ENCODE measurements at places on chromosomes 7 and 10.

DNA sequence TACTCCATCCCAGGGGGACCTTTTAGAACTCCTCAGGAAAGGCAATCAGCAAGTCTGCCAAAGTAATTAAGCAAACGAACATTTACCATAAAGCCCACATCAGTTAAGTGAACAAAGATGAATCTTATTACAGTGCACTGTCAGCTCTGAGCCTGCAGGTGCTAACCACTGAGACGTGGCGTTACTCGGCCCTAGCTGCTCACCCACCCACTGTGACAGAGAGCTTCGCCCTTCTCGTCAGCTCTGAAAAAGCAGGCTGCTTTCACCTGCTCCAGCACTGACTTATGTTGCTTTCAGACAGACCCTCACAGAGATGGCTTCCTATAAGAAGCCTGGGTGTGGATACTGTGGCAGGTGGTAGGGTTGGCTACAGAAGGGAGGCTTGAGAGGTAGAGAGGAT lies 57.7 kb upstream of the KCNIP2 start:
- DNase-seq: no peak

GRCh38 chr10:105188737-105189462 lies 547.8 kb downstream of the SORCS3 start:
- peak; percentile 91 for DNase-seq

DNA sequence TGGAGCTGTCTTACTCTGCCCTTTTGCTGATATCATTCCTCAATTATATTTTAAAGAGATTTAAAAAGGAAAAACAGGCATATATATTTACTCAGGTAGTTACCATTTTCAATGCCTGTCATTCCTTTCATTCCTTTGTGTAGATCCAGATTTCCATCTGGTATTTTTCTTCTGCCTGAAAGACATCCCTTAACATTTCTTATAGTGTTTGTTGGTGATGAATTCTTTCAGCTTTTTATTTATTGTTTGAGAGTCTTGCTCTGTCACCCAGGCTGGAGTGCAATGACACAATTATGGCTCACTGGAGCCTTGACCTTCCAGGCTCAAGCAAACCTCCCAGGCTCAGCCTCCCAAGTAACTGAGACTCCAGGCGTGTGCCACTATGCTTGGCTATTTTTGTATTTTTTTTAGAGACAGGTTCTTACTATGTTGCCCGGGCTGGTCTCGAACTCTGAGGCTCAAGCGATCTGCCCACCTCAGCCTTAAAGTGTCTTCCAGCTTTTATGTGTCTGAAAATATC lies 5.6 kb upstream of the POM121 start:
- DNase-seq: no peak

DNA sequence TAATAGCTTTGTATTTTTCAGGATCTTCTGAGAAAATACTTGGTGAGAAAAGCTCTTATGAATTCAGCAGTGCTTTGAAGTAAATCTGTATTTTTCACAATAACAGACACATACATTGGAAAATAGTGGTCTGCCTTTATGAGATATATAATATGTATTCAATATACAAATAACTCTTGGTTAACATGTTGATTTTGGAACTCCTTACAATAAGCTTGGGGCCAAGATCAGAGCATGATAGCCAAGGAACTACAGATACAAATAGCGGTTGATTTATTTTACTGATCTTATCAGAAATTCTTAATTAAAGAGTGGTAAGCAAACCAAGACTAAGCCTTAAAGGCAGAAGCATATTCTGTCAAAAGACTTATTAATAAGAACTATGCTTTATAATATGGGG lies 24.5 kb upstream of the NXPH1 start:
- no peak for DNase-seq

- DNase-seq: no peak
Measured at GRCh38 chr10:17061418-17061817, 68.2 kb downstream of the CUBN start.

- no peak for DNase-seq
Measured at GRCh38 chr7:166338-167060, 25.9 kb upstream of the FAM20C start.

DNA sequence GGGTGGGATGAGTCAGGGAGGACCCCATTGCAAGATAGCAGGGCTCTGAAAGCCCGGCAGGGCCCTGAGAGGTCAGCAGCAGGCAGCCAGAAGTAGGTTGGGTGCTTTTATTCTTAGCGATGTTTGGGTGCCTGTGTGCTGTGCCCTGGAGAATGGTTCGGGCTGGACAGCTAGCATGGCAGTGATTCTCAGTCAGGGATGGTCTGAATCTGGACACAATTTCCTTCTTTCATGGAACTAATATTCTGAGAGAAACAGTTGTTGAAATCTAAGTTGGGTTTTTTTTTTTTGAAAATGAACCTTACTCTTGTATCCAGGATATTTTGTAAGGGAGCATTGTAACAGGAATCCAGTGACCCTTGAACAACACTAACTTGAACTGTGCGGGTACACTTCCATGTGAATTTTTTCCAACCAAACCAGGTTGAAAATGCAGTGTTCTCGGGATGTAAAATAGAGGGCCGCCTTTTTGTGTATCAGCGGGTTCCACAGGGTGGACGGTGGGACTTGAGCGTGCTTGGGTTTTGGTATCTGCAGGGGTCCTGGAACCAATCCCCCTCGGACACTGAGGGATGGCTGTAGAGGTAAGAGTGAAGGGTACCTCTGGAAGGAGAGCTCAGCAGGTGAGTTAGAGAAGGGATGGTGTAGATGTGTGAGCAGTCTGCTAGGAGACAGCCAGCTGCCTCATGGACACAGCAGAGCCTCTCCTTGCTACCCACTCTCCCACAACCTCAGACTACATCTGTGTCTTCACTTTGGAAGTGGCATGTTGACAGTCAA lies 12.5 kb downstream of the CCNY start:
- no peak for DNase-seq

GRCh38 chr10:113329121-113329596 lies 223.7 kb upstream of the HABP2 start:
- peak; percentile 76 for DNase-seq

- no peak for DNase-seq
Measured at GRCh38 chr10:89750441-89750840, 49.1 kb downstream of the KIF20B start.

- no peak for DNase-seq
Measured at GRCh38 chr7:2355705-2356008, 1.0 kb downstream of the EIF3B start.

DNA sequence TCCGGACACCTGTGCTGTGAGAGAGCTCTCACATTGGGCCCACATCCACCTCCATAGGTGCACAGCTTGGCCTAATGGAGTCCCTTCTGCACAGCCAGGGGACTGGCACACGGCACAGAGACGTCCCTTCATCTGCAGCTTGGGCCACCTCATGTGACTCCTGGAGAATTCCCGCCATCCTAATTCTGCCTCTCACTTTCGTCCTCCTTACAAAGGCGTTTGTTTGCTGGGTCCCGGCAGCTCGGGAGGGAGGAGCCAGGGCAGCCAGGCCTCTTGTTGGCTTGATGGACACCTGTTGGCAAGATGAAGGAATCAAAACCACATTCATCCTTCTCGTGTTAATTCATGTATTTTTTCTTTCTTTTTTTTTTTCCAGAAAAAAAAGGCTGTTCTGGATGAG lies 30.7 kb upstream of the TTYH3 start:
- no peak for DNase-seq

- no peak for DNase-seq
Measured at GRCh38 chr10:11725912-11726311, 16.3 kb upstream of the ECHDC3 start.

GRCh38 chr7:28625432-28625831 lies 213.1 kb downstream of the CREB5 start:
- DNase-seq: no peak

- DNase-seq: no peak
Measured at GRCh38 chr10:88127269-88127668, 263.8 kb downstream of the PTEN start.

DNA sequence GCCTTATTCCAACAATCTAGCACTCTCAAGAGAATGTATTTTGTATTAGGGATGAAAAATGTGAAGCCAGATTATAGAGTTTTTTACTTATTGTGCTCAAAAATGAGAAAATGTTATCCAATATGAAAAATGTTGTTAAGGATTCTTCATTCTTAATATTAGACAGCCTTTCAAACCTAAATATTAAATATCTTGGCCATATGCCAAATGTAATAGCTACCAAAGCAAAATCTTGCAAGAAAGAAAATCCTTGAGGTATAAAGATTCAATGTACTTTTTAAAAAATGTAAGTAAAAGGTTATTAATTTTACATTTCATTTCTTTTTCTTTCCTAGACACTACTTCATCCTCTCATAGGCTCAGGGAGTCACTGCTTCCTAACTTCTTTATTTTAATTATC lies 33.4 kb downstream of the MET start:
- DNase-seq: no peak

DNA sequence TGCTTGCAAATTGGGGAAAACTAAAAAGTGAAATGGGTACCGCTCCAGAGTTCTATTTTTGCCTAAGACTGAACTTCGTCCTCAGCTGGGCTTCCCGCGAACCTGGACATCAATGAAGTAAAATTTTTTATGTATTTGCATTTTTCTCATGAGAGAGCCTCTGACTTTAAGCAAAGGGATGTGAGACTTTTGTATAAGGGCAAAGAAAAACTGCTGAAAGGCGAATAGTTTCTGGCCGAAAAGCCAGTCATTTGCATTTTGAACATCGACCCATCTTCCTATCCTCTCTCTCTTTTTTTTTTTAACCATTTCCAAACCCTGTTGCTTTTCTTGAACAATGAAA lies 573 bp downstream of the PMPCB start:
- DNase-seq: no peak

- no peak for DNase-seq
Measured at GRCh38 chr7:55140941-55141278, 122.1 kb downstream of the EGFR start.

DNA sequence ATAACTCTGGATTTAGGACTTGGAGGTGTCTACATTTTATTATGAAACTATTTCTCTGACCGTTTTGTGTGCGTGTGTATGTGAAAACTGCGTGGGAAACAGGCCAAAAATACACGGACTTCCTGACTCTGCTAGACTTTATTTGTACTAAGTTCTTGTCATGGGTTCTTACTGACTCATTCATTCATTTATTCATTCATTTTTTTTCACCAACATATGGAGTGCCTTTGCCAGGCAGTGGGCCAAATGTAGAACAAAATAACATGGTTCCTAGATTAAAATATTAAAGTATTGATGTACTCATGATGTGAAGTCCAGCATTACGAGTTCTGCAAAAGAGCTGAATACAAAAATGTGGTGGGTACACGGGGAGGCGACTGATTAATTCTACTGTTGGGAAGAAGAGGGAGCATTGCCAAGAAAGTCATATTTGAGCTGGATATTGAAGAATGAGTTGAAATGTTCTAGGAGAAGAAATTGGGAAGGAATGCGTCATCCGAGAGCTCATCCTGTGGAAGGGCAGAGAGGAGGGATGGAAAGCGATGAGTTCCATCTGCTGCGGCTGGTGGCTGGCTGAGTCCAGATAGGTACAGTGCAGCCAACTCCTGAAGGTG lies 24.6 kb downstream of the CACNB2 start:
- no peak for DNase-seq

DNA sequence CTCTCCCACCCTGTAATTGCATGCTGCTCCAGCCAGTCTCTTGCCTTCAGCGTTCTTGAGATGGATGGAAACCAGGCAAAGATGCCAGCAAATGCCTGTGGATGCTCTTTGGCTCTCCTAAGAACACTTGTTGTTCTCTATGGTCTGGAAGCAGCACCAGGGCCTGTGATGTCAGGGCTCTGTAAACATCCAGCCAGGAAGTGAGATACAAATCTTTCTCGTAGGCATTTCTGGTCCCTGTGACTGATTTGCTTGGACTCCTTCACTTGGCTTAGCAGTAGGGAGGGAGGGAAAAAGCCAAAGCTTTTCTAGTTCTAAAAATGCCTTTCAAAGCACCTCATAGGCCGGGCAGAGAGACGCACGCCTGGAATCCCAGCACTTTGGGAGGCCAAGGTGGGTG lies 201.3 kb downstream of the REEP3 start:
- DNase-seq: no peak

DNA sequence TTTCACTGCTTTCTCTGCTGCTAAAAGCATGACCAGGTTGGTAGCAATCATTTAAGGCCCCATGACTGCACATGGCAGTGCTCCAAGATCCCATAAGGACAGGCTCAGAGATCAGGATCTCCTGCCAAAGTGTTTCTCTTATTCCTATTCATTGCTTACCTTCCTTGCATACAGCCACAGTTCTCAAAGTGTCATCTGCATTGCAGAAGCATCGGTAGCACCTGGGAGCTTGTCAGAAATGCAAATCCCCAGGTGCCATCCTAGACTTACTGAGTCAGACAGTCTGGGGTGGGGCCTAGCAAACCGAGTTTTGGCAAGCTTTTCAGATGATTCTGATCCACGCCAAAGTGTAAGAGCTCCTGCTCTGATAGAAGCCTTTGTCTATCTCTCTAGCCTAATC lies 489.0 kb upstream of the AUTS2 start:
- DNase-seq: no peak

GRCh38 chr10:72260976-72261783 lies 12.5 kb upstream of the DDIT4 start:
- DNase-seq: peak; percentile 45

GRCh38 chr7:136741941-136742340 lies 126.5 kb upstream of the CHRM2 start:
- DNase-seq: no peak

GRCh38 chr10:1932692-1933094 lies 195.4 kb upstream of the ADARB2 start:
- DNase-seq: no peak

- no peak for DNase-seq
Measured at GRCh38 chr7:28205506-28205905, 24.9 kb upstream of the JAZF1 start.

GRCh38 chr10:84158061-84158460 lies 15.5 kb upstream of the GPR15LG start:
- DNase-seq: no peak

DNA sequence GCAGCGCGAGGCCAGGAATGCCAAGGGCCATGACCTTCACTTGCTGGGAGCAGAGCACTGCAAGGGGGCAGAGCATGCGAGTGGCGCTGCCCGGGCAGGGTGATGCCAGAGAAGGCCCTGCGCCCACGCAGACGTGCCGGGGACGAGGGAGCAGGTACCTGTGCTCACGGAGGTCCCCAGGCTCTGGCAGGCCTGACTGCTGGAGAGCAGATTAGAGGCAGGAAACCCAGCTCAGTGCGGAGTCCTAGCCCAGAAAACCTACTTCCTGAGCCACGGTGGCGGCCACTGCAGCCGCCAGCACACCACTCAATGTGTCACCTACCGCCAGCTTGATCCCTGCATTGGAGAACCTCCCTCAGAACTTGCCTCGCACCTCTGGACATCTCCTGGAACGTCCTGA lies 148.4 kb downstream of the MAD1L1 start:
- DNase-seq: no peak

DNA sequence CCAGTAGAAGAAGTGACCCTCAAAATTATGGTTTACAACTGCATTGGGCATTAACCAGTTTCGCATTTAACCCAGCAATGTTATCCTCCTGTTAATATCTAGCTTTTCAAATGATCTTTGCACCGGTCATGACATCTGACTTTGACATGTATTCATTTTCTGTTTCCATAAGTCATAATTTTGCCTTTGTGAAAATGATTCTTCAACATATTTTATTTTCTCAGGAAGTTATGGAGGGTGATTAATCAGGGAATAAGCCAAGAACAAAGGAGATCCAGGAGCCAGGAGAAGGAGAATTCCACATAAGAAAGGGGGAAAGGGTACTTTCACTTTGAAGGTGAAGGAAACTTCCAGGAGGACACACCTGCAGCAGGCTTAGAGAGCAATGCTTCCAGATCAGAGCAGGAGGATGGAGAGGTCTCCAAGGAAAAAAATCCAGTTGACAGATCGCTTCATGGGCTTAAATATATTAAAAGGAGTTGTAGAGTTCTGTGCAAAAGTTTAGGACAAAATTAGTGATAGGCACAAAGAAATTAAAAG lies 92.1 kb upstream of the FAM3C start:
- no peak for DNase-seq

GRCh38 chr10:130010653-130011052 lies 46.6 kb upstream of the EBF3 start:
- DNase-seq: no peak

Measured in kidney glomerular epithelial cell (primary cell).